ENCODE measurements at places on chromosomes 7 and 10.

DNA sequence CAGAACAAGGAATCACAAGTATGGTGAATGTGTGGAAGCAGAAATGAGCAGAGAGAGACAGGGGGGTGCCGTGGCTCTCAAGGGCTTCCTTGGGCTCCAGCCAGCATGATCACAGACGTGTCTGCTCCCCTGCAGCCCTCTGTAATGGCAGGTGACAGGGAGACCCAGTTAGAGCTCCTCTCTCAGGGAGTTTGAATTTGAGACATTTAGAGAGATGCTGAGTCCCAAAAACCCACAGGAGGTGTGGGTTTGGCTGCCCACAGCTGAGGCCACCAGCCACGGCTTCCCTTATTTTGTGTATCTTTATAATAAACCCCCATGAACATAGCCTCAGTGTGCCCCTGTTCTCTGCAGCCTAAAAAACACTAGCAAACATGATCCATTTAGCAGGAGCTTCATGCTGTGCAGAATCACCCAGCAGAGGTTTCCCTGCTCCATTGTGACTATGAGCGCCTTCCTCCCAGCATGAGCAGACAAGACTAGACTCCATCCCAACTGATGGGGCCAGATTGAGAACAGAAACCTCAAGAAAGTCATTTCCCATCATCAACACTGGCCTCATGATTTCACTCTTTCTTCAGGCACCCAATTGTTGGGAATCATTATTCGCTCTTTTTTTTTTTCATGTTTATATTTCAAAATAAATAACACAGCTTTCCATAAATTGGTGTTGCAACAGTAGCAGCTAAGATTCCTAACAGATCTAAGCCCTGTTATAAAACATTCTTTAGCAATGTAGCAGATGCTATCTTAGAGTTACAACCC, 13.4 kb downstream of the NOD1 start:
- DNase-seq = no peak

DNA sequence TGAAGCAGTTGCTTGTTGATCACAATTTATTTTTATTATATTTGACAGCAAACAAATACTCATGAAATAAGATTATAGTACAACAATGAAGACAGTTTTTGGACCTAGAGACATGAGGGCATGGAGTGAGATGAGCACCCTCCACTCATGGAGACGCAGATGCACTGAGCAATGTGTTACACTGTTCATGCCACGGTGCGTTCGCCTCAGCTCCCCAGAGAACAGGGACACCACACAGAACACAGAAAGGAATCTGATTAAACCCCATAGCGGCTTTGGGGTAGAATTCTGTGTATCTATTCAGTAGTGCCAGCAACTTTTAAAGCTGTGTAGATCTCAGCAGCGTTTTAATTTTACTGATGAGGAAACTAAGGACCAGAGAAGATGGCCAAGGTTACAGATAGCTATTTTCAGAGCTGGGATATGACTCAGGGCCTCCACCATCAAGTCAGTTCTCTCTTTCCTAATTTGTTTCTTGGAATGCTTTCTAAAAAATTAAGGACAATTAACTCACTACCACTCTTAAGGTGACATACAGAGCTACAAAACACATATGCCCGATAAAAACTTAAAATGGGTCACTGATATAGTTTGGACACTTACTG, 33.6 kb downstream of the FAM25A start:
- DNase-seq = no peak

GRCh38 chr7:116231949-116232348, 21.6 kb downstream of the TES start:
- DNase-seq = no peak

DNA sequence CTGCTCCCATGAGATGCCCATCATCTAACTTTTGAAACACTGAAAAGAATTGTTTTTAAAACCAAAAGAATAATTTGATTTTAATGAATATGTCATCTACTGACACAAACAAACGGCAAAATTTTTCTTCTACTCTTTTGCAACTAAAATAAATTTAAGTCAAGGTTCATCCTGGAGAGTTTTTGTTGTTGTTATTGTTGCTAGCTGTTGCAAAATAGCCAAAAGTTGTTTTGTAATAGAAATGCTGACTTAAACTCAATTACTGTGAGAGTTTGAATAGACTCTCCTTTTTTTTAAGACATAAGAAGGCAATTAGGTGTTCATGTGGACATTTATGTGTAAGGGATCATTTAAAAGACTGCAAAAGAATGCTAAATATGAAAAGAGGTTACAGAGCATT, 146.0 kb upstream of the SEM1 start:
- no peak for DNase-seq

GRCh38 chr10:78973901-78974616, 94.7 kb upstream of the ZMIZ1 start:
- no peak for DNase-seq

DNA sequence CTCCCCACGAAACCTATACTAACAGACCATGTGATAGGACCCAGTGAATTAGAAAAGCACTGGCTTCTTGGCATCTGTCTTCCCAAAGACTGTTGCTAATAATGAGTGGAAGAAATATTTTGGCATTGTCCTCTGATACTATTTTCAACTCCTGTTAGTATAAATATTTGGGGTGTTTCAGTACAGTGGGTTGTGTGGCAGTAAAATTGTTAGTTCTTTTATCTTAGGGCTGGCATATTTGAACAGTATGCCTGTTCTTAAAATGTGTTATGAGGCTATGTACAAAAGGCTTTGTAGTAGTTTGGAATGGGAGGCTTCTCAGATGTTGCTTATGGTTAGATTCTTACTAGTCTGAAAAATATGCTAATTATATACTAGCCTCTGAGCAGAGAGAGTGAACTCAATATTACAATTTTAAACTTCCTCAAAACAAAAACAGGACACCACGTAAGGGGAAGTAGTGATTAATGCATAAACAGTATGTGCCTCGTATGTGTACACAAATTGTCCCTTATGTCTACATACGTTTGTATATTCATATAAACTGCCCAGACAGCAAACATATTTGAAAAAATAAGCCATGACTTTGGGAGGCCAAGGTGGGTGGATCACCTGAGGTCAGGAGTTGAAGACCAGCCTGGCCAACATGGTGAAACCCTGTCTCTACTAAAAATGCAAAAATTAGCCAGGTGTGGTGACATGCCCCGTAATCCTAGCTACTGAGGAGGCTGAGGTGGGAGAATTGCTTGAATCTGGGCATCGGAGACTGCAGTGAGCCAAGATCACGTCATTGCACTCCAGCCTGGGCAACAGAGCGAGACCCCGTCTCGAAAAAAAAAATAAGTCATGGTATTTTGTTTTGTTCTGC, 115.4 kb downstream of the ARID5B start:
- DNase-seq = no peak

DNA sequence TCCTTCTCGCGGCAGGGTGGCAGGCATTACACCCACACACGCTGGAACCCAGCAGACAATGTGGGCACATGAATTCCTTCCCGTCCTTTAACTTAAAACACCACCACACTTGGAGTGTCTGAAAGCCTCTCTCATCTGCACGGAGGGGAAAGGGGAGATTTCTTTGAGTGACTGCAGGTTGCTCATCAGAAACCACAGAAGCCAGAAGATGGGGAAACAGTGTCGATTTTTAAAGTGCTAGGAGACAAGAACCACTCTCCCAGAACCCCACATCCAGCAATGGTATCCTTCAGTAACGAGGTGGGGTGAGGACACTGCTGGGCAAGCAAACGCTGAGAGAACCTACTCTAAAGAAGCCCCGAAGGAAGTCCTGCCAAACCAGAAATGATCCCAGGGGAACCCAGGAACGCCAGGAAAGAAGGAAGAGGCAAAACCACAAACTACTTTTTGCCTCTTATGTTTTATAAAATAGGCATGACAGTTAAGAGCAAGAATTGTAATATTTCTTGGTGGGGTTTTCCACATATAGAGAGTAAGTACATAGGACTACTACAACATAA, 254.3 kb downstream of the ELFN1 start:
- DNase-seq = no peak

GRCh38 chr10:43263551-43264343, 3.1 kb downstream of the RASGEF1A start:
- no peak for DNase-seq

- DNase-seq = no peak
These were observed 56.0 kb downstream of the CSGALNACT2 start for GRCh38 chr10:43194266-43194665.

All from T-helper 2 cell treated with Interferon-gamma antibody and Interleukin-4, amounts not matched to agents 5 μg/mL and 100 μg/mL, for 36 hours (primary cell).